ENCODE measurements at places on chromosomes 13 and 19.

DNA sequence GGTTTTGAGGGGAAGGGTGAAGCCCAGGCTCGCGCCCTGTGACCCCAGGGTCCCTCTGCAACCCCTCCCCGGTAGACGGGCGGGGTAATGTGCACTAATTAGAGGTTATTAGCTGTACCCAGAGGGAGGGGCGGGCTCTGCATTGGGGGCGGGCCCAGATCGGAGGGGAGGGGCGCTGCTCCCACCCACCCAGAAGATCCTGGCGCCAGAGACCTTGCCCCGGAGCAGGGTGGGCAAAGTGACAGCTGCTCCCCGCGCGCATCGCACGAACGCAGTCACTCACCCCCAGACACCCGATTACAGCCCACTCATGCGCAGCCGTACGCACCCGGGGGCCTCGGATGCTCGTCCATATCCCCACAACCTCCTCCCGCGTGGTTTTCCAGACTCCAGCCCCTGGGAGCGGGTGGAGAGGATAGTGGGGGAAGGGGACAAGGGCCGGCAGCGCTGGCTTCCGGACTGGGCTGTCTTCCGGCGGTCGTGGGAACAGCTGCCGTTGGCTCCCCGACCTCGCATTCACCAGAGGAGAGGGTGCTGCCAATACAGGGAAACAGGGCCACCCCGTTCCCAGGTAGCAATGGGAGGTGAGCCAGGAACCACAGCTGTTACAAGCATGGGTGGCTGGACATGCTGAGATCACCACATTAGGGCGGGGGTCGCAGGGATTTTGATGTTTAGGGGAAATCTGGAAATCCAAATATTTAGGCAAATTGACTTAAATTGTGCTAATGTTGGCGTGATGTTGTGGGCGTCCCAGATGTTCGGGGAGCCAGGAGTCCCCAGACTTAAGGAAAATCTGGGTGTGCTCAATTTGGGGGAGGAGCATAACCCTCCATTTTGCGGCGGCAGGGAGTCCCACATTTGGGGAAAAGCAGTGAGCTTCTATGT is 2.9 kb upstream of the HOOK2 start:
- peak; percentile 19 for DNase-seq

DNA sequence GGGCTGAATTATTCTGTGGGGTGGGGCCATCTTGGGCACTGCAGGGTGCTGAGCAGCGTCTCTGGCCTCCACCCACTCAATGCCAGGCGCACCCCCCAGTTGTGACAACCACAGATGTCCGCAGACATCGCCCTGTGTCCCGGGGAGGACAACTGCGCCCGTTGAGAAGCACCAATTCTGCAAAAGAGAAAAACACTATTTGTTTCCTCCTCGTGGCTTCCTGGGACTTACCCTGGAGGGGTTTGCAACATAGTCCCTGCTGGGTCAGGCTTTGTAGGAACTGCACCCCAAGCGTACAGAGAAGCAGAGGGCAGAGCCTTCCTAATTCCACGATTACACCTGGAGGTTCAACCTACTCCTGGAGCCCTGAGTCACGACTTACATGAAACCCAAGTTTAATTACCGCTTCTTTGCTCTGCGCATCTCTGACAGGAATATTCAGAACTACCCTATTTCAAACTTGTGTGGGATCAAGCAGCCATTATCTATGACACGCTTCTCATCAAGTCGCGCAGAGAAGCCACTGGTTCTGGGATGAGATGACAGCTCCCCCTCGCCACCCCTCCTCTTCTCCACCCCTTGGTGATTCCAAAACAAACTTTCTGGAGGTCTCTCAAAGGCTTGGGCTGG is 11.1 kb upstream of the SLC39A3 start:
- no peak for DNase-seq

DNA sequence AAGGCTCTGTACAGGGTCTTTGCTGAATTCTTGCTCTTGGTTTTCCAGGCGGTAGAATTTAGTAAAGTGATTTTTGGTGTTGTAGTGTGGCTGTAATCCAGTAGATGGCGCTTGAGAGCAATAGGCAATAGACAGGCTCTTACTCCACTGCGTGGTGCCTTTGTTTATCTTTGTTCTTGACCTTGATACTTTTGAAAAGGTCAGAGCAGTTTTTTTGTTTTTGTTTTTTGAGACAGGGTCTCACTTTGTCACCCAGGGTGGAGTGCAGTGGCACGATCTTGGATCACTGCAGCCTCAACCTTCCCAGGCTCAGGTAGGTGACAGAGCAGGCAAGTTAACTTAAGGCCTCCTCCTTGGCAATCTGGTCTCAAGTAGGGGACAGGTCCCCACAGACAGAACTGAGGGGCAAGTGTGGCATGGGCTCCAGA is 12.2 kb upstream of the LILRA5 start:
- peak; percentile 55 for DNase-seq

GRCh38 chr19:19423322-19423721 is 17.8 kb downstream of the GATAD2A start:
- DNase-seq, result no peak

DNA sequence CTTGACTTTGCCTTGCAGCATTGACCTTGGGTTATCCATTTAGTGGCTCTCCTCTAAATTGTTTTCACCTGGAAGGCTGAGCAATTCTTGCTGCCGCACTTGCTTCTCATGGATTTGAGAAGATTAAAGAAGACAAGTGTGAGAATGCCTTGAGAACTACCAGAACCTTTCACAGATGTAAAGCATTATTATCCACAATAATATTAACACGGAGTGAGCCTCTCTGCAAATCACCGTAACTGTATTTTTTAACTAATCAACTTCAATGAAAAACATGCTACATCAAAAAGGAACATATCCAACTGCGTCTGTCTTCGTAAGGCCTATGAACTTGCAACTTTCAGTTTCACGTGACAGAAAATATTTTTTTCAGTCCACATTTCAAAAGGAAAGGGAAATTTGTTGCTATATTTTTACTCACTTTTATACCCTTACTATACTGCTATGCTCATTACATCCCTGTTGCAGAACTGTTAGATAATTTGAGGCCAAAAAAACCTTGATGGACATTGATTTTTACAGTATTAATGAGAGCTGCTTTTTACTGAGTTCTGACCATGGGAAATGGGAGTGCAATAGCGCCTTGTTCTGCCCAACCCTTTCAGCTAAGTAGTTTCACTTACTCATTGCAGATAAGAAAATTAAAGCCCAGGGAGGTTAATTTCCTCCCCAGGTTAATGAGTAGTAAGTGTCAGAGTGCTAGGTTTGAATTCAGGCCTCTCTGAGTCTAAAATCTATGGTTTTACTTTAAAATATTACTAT is 93.8 kb upstream of the RAP2A start:
- DNase-seq, result no peak

DNA sequence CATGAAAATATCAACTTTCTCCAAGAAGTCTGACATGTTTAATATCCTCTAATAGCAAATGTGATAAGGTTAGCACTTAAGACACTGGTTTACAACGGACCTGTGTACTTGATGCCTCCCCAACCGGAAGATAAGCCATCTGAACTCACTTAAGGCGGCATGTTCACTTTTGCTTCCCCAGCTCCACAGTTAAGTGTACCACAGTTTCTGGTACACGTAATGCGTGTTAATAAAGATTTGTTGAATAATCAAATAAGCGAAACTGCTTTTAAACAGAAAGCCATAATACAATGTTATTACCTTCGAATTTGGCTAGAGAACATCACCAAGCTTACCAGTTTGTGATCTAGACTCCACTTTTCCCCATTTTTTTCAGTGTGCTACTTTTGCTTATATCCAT is 1.4 kb upstream of the PAN3 start:
- DNase-seq, result peak; percentile 33

DNA sequence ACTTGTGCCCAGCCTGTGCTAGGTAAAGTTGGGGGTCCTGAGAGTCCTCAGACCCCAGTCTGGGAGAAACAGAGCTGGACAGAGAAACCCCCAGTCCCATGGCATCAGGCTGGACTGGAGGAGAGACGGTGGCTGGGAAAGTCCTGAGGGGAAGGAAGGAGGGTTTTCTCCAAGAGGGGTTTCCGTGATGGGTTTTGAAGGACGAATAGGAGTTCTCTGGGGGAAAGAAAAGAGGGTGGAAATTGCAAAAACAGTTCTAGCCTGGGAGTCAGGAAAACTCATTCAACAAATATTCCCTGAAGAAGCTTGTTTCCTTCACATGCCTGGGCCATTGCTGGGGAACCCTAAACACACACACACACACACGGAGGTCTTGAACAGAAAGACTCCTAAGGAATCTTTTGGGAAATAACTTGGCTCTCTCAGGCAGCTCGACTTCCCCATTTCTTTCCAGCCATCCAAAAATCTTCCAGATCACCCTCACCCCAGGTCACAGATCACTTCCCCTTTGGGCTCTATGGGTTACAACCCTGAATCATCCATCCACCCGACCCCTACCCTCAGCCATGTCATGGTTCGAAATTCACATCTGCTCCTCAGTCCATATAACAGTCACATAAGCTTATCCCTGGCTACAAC is 47.5 kb downstream of the COLGALT1 start:
- DNase-seq, result no peak

- no peak for DNase-seq
Observed at GRCh38 chr13:75120085-75120484, 361.9 kb downstream of the TBC1D4 start.

GRCh38 chr19:639253-640160 is at the start of gene FGF22:
Gene FGF22 (plus strand): TSS chr19:639879. CDS start chr19:639926, 47 bp downstream.
- no peak for DNase-seq

DNA sequence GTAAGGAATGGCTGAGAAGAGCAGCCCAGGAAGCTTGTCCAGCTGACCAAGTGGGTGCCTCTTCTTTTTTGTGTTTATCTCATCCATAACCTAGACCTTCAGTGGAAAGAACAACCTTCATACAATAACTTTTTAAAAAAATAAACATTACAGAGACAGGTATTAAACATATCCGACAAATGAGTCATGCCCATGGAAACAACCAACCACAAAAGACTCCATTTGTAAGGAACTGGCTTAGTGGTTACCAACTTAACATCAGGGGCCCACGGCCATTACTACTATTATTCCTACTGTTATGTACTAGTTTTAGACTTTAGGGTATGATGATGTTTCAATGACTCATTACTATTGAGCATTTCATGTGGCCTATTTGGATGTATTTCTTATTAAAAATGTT is 191.7 kb upstream of the SERP2 start:
- no peak for DNase-seq

DNA sequence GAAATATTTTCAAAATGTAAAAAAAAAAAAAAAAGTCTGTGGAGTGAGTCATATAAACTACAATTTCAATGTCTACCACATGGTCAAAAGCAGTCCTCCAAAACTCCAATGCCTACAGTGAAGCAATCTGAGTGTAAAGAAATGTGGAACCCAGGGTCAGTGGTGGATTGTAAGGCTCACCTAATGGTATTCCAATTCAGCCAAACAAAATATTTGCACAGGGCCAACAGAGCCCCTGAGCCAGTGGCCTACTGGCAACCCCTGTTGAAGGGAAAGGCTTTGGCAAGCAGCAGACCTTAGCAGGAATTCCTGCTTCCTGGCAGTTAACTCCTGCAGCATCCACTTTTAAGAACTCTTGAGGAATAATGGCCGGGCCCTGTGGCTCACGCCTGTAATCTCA is 3.4 kb downstream of the DNMT1 start:
- DNase-seq, result peak; percentile 8

- DNase-seq, result no peak
Observed at GRCh38 chr13:25902455-25902854, 149.4 kb downstream of the SHISA2 start.

- DNase-seq, result peak; percentile 76
Observed at GRCh38 chr13:50810998-50811397, 32.5 kb downstream of the DLEU7 start.

DNA sequence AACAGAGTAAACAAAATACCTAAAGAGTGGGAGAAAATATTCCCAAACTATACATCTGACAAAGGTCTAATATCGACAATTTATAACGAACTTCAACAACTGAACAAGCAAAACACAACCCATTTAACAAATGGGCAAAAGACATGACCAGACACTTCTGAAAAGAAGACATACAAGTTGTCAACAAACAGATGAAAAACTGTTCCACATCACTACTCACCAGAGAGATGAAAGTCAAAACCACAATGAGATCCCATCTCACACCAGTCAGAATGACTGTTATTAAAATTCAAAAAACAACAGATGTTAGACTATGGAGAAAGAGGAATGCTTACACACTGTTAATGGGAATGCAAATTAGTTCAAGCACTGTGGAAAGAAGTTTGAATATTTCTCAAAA is 233.8 kb upstream of the EDNRB start:
- DNase-seq, result no peak

DNA sequence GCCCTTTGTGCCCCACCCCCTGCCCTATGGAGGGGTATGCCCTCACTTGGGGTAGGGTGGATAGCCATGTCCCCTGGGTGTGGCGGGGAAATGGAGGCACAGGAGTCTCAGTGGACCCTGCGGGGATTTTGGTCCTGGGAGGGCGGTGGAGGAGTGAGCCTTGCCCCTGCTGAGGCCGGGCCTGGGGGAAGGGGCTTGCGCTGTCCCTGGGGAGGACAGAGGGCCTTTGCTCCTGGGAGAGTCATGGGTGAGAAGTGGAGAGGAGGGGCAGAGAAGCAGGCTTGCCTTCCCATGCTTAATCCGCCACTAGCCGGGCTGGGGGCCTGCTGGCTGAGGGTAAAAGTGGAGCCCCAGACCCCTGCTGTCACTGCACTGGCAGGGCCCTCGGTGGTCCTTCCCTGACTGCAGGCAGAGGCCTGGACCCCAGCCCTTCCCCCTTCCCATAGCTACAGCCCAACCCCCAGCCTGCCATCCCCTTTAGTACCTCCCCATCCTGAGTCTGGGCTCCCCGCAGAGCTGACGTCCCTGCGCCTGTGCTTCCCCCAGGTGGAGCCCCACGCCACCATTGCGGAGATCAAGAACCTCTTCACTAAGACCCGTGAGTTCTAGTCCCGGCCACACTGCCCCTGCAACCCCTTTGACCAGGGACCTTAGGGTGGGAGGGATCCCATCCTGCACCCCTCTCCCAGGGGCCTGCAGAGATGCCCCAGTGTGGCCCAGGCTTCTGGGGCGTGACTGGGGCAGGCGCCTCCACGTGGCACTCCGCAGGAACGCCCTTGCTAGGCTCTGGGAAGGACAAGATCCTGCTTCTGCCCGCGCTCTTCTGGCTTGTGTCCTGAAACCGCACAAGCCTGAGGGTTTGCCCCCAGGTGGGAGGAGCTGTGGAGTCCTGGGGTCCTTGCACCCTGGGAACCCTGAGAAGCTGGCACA is 8.9 kb downstream of the NDUFB7 start:
- no peak for DNase-seq

- DNase-seq, result no peak
Observed at GRCh38 chr13:39929583-39929982, 274.1 kb downstream of the COG6 start.

Data from AML-193 (cell line).